ENCODE measurements at places on chromosomes 11 and 22.

- no peak for DNase-seq
Observed at GRCh38 chr11:72673943-72674828, at the start of gene PDE2A. PDE2A (minus strand) TSS chr11:72674422; CDS start chr11:72674207, 215 bp downstream.

DNA sequence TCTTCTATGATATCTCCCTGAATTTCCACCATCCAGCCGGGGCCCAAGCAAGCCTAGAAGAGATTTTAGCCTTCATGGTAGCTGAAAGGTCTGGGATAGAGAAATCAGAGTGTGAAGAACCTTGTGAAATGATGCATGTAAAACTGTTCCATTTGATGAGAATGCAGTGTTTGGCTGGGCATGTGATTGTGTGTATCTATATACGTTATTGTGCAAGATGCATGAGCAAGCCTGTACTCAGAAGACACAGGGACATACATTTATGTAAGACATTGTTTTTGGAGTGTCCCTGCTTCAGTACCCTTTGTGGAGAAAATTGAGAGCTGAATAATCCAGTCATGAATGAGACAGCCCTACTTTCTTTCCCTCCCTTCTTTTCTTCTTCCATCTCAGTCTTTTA is 15.2 kb upstream of the OR52K2 start:
- no peak for DNase-seq

GRCh38 chr11:10651656-10652361 is 41.7 kb downstream of the IRAG1 start:
- no peak for DNase-seq

GRCh38 chr22:47632701-47633100 is 870.3 kb downstream of the TBC1D22A start:
- DNase-seq: no peak

DNA sequence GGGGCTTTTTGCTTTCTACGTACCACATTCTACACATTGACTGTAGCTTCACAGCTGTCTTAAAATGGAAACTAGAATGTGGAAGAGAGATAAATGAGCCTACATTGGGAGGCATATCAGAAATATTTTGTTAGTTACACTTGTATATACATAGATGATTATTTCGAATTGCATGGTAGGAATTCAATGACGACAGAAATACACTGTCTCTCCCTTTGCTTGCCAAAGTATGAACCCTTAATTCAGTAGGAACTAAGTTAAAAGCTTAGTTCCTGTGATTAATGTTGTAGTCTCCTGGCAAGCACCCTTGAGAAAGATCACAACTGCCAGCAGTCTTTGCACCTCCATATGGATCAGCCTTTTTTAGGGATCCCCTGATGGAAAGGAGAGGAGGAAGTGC is 10.1 kb downstream of the C11orf87 start:
- DNase-seq: no peak

DNA sequence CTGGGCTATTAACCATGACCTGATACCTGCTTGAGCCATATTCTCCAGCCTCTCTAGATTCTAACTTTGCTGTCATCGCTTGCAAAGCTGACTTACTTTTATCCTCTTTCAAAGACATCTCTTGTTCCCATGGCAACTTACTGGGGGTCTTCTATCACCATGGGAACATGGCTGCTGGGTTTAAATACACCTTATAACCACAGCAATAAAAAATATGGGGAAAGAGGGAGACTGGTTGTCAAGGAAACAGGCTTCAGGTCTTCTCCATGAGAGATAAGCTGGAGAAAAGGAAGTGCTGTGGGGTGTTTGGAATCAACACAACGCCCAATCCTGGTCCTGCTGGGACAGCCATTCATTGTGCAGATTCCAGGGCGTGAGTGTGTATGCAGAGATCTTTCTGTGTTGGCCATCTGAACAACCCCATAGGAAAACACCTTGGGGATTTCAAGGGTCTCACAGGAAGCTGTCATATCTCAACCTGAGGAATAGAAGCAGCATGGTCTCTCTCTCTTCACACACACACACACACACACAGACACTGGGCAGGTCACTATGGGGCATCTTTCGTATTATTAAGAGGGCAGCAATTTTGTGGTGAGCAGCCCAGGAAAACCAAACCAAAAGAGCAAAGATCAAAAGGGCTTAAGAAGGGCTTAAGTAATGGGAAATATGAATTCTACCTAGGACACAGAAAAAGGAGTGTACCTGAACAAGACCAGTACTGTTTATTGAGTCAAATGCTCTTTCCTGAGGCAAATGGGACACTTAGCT is 344.7 kb upstream of the NCAM1 start:
- no peak for DNase-seq

- DNase-seq: peak; percentile 74
Observed at GRCh38 chr11:47213950-47214565, 716 bp upstream of the DDB2 start.

GRCh38 chr11:11010624-11011127 is 152.8 kb upstream of the ZBED5 start:
- DNase-seq: no peak

DNA sequence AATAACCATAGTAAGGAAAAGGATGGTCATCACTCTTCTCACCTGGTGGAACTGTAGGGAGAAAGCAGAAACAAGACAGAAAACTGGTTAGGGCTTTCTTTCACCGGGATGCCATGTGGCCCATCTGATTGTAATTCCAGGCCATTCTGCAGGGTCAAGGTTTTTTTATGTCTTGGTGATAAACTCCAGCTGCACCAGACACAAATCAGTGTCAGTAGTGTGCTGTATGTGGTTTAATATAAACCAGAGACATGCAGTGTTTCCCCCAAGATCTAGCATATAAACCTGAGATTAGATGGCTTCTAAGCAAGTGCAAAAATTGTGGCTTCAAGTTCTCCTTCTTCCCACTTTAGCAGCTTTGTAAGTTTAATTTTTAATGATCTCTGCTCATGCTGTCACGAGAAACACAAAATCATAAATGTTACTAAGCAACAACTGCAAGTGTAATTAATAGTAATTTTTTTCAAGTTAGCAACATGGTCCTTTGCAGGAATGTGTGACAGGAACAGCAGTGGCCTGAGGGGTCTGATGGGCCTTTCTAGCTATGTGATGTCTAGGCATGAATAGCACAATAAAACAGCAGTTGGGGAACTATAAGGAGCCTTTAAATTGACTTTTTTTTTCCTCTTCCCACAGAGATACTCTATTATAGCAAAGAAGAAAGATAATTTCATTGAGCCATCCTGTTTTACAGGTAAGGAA is 41.6 kb downstream of the BDNF start:
- DNase-seq: no peak

DNA sequence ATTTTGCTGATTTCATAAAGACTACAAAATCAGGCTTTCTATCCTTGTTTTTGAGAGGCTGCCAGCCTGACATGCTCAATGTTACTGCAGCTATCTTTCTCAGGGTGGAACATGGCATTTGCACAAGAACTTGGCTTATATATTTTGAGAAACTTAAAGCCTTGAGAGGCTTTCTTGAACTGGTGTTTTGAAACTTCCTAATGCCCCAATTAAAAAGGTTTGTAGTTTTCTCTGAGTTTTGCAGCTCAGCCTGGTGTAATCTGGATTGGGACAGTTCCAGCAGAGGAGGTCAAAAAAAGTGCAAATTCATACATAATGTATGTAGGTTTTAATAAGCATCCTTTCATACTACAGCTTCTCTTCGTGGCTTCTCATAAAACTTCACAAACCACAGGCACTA is 223.4 kb downstream of the FAM76B start:
- DNase-seq: no peak

- no peak for DNase-seq
Observed at GRCh38 chr11:105466582-105467228, 143.2 kb upstream of the GRIA4 start.

- DNase-seq: no peak
Observed at GRCh38 chr11:31786996-31787685, 24.0 kb downstream of the PAX6 start.

GRCh38 chr22:36865346-36865745 is 4.5 kb downstream of the NCF4 start:
- DNase-seq: no peak

DNA sequence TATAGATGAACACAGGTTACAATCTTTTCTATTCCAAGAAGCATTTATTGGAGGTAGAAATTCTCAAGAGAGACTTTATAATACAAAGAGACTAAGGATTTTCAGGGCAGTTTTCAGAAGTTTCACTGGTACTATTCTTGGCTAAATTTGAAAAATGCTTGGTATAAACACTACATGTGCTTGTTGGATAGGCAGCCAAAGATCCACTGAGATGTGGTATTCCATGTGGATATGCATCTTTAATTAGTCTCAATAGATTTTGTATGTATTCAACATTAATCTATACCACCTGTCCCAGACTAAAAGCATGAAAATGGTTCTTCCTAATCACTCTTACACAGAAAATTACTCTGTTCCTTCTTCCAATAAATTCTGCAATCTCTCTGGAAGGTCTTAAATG is 232.6 kb downstream of the CADM1 start:
- DNase-seq: no peak

DNA sequence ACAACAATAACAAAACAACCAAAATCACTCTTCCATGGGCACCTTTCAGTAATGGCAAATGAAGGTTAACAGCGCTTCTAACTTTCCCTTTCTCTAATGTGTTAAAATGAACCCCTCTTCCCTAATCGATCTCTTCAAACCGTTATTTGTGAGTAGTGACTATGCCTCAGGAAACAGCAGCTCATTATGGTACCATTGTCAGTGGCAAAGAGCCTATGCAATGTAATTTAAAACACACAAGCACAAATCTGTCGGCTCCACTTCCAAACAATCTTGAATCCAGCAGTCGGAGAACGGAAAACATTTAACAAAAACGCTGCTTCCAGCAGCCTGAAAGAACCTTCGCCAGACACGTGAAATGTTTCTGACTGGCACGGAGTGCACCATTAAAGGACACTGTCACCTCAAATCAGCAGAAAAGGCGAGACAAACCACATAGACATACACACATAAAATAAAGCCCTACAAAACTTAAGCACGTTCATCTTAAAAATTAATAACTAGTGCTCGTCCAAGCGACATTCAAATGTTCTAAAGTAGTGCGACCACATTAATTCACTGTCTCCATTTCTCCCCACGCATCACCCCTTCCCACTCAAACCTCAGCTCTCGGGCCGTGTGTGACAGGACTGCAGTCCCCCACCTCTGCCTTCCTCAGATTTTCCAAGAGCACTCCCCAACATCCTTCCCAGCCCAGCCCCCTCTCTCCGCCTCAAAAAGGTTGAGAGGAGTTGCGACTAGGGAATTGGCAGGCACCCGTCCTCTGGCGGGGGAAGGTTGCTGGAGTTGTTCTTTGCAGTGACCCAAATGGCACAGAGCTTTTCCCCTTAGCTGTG is 748 bp downstream of the RAB30 start:
- no peak for DNase-seq

- no peak for DNase-seq
Observed at GRCh38 chr22:25208743-25209505, 9.3 kb downstream of the CRYBB3 start.

DNA sequence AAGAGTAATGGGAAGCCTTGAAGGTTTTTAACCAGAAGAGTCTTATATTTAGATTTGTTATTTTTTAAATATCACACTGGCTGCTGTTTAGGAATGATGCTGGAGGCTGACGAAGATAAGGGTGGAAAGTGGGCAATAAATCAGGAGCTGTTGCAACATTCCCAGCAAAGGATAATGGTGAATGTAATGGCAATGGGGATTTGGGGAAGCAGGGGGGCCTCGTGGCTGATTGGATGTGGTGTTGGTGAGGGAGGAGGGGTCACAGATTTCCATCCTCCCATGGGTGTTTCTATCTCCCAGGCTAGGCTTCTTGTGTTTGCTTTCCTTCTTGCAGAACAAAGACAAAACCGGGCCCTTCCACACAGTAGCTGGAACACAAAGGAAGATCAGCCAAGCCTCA is 80.8 kb downstream of the PIWIL4 start:
- DNase-seq: no peak

GRCh38 chr11:17014833-17015626 is 816 bp upstream of the PLEKHA7 start:
- DNase-seq: no peak

GRCh38 chr11:73019996-73020395 is 122.1 kb downstream of the FCHSD2 start:
- DNase-seq: no peak
